GM12892 (cell line): ENCODE measurements at places on chromosomes 4 and X.
A peak's percentile ranks its signal among the peaks of the same experiment; 100 is the strongest.

DNA sequence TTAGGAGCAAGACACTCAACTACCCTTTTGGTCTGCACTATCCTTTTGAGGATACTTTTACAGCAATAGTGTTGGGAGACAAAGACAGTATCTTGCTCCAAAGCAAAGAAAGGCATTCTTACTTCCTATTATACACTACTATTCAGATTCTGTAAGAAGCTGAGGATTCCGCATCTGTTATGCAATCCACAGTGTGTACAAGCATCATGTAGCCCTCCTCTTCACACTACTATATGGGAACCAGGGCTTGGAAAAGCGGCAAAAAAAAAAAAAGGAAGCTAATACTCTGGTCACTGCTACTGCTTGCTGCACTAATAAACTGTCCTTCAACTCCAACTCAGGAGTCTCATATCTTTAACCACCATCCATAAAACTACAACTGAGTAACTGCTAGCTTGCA is 59.1 kb downstream of the FBXW7 start:
- no peak for DNase-seq

- no peak for DNase-seq
These were observed 411.6 kb upstream of the MAGEB18 start for GRCh38 chrX:25726539-25726938.

DNA sequence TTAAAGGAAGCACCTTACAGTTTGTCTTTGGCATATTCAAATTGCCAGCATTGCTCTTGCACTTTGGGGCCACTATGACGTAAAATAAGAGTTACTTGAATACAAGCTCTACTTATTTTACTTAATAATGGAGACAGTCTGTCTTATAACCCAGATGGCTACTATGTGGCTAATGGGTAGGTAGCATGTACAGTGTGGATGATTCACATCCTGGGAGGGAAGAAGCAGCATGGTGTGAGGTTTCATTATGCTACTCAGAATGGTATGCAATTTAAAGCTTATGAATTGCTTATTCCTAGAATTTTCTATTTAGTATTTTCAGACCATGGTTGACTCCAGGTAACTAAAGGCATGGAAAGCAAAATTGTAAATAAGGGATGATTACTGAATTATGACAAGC is 761.8 kb upstream of the ATOH1 start:
- DNase-seq, result no peak

GRCh38 chr4:88803600-88804096 is 106.0 kb upstream of the NAP1L5 start:
- DNase-seq, result no peak

- DNase-seq, result no peak
These were observed 265.3 kb downstream of the PCDH18 start for GRCh38 chr4:137267024-137267423.

DNA sequence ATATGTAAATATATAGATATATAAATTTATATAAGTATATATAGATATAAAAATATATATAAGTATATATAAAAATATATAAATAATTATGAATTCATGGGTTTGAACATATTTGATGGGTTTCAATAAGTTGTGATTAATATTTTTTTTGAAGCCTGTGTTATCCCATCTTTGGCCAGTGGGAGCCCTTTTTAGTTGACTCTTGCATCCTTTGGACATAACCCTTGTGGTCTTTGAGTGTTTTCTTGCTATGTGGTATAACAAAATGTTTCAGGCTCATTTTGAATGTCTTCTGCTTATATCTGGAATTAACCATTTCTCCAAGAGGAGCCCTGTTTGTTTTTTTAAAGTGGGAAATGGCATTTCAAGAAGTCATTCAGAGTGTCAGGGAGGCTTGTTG is 15.2 kb downstream of the SNX25 start:
- DNase-seq, result no peak

DNA sequence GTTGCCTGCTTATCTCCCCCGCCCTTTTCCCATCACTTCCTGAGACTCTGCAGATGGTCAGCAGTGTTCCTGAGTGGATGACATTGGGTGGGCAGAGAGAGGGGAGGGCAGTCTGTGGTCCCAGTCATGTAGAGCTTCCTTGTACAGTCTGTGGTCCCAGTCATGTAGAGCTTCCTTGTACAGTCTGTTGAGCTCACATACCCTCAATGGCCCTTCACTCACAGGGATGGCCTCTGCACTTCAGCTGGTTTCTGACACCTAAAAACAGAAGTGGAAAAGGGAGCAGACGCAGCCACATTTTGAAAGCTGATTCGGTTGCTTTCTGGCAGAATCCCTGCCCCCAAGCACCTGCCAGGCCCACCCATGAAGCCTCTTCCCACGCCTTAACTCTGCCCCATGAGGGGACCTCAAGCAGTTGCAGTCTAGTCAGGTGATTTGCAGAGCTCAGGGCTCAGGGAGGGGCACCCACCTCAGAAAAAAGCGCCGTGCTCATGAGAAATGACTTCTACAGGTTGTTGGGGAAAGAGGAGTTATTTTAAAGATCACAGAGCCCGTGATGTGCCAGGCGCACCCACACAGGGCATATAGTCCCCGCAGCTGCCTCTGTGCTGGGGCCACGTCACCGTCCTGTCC is 3.6 kb upstream of the TMEM271 start:
- no peak for DNase-seq

DNA sequence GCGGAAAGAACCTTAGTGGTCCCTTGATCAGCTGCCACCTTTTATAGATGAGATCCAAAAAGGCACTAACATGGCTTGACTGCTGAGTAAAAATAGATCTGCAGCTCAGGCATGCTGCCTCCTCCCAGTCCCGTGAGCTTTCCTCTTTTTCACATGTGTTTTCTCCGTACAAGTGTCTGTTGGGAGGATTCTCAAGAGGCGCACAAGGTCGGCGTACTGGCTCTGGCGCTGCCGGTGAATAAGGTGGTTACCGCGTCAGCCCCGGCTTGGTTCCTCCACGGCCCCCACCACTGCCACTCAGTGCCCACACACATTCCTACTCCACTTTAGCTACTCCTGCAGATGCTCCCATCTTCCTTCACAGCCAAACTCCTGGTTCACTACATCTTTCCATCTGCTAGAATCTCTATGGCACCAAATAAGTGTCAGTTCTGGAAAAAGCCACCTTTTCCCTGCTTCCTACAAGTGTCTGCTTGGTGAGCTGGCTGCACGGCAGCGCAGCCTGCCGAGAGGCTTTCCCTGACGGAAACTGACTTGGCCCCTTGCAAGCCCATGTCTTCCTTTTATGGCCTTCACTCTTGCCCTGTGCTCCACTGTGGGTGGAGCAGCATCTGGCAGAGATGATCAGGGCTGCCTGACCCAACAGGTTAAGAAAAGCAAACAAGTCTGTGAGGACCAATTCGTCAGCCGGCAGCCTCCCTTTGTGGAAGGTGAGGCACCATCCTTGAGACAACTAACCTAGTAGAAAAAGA is 99.8 kb downstream of the KLHL8 start:
- DNase-seq, result no peak

GRCh38 chr4:4200624-4201023 is 26.1 kb downstream of the OTOP1 start:
- no peak for DNase-seq

- DNase-seq, result no peak
These were observed 162.3 kb upstream of the PSAPL1 start for GRCh38 chr4:7596918-7597606.

- DNase-seq, result no peak
These were observed 263.5 kb upstream of the DKK2 start for GRCh38 chr4:107299646-107300045.

DNA sequence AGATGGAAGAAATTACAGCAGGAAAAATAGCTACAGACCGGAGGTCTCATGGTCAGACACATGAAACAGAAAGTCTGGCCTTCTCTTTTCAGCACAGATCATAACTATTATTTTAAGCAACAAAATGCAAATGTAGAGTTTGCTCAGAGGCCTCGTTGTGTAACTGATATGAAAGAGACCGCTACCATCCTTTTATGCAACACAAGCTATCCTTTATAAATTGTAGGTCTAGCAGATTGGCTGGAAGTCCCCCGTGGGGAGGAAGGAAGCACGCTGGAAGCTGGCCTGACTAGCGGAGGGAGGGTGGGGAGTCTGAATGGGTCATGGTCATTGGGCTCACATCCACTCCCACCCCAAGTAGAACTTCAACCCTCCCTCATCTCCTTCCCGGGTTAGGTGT is 27.7 kb downstream of the DMP1 start:
- no peak for DNase-seq

DNA sequence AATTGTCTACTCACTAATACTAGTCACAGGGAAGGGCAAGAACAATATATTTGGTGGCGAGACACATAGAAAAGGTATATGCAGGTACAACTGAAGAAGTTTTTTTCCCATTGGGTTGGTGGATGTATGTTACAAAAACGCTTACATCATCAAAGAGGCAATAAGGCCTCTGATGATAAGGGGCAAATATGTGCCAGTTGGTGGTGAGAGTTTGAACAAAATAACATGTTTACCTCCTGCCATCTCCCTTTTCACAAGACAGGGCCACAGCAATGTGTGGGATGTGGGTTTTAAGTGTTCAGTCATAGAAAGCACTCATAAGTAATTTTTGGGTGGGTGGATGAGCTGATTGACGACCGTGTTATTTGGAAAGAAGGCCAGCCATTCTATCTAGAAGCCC is 41.7 kb downstream of the PAGE2 start:
- DNase-seq, result no peak

DNA sequence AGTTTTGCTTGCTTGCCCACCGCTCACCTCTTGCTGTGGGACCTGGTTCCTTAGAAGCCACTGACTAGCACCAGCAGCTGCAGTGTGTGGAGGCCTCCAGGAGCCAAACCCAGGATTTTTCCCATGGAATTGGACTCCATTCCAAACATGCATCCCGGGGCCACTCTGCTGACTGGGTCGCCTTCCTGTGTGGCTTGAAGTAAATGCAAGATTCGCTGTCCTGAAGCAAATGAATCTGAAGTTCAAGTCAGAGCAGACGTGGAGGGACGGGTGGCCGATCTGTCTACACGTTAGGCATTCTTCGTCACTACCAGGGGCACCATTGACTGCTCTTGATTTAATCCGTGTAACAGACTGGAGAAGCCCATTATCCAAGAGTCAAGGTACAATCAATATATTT is 109.0 kb downstream of the SHOX start:
- DNase-seq, result no peak

- no peak for DNase-seq
These were observed 116.8 kb downstream of the AFAP1 start for GRCh38 chr4:7822877-7823276.

DNA sequence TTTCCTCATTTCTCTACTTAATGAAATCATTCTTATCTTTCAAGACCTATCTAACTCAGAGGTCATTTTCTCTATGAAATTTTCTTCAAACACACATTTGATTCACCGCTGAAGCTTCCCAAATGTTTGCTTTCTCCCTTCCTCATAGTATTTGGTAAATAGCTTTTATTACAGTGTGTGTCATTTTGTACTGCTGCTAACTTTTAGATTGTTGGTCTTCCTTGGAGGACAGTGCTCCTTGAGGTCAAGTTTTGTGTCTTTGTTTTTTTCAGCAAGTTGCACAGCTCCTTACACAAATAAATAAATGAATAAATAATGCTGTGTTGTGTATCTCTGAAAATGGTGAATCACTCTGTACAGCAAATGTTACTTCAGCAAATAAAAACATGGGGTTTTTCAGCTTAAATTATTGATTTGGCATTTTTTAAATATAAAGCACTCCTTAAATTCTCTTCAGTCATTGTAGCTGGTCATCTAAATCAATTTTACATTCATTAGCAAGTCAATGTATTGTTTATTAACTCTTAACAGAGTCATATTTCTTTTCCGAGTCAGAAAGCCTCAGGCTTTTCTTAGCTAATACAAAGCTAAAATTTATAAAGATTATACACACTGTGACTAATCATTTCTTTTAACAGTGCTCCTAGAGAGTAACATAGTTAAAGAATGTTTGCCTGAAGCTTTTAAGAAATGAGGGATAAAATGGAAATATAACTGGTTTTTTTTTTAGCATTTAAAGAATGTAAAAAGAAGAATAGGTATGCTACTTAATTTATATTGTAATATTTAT is 30.1 kb upstream of the MAD2L1 start:
- no peak for DNase-seq

GRCh38 chrX:132748268-132748667 is 210.2 kb downstream of the HS6ST2 start:
- no peak for DNase-seq

GRCh38 chrX:20266810-20267606 is at the start of gene RPS6KA3:
Gene RPS6KA3 (minus strand): TSS chrX:20266909. CDS start chrX:20266632, 277 bp downstream.
- peak; percentile 49 for DNase-seq
